Fibroblast of the aortic adventitia (primary cell): ENCODE measurements at places on chromosomes 5 and 9.

GRCh38 chr5:112004867-112005622 lies 248.1 kb upstream of the NREP start:
- peak; percentile 55 for DNase-seq

DNA sequence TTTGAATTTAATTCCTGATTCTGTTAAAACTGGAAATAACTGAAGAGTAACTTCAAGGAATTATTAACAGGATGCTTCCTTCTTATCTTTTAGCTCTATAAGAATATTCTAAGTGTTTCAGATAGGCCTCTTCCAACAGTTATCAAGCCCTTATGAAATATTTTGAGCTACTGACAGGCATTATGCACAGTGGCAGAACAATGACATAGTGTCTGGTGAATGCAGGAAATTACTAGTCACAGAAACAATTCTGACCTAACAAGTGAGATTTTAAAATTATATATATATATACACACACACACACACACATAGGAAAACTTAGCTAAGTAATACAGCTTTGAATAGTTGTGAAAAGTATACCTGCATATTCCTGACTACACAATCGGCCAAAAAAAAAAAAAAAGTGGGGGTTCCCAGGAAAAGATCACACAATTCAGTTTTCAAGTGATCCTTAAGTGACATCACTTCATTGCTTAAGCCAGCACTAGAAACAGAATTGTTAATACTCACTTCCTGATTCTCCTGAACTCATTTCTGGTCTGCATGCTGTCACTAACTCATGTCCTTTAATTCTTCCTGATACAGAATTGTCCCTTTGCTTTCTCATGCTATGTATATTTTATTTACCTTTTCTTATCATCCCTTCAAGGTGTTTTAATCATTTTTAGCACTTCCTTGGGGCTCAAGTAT lies 77.3 kb downstream of the SLC25A46 start:
- peak; percentile 31 for DNase-seq

GRCh38 chr9:81686614-81687520 lies 2.5 kb downstream of the TLE1 start:
- DNase-seq = peak; percentile 89

DNA sequence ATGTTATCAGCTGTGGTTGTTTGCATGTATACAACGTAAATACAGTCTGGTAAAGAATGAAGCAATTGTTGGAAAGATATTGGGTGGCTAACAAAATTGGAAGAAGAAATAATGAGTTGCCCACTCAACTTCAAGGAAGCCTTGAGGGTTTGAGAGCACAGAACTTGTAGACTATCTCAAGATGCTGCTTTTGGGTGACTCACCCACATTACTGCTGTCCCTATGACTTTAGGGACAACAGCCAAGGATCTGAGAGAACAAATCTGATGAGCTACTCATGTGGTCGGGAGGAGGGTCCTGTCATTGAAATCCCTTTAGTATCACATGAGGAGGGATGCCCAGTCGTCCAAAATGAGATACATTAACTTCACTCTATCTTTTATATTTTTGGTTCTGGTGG lies 261.8 kb downstream of the GAS1 start:
- DNase-seq = no peak

DNA sequence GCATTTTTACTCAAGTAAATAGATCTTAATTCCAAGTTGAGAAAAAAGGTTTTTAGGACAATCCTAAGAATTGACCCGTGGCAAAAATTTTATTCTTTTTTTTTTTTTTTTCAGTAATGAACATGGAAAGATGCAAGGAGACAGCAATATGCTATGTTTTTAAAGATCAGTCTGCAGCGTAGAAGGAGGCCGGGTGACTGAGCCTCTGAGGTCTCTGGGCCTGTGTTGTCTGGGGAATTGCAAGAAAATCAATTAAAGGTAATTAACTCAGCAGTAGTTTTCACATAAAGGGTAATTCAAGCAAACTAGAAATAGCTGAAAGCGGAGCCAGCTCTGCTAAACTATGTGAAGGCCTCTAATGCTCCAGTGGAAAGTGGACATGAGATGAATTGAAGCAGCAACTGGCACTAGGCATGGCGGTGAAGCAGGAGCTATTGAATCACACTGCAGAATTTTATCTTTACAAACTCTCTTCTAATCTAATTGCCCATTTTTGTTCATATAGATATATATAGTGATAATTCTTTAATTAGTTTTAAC lies 285.2 kb upstream of the ITGA1 start:
- DNase-seq = no peak

DNA sequence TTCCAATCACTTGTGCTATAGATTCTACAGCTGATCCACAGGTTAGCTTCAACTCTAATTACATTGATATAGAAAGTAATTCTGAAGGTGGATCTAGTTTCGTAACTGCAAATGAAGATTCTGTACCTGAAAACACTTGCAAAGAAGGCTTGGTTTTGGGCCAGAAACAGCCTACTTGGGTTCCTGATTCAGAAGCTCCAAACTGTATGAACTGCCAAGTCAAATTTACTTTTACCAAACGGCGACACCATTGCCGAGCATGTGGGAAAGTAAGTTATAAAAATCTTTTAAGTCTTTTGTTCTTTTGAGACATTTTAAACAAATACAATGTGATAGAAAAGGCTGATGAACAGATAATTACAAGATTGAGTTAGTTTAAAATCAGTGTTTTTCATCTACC lies 30.9 kb downstream of the ZFYVE16 start:
- no peak for DNase-seq

- no peak for DNase-seq
Measured at GRCh38 chr5:99815-100214, 7.8 kb downstream of the PLEKHG4B start.

DNA sequence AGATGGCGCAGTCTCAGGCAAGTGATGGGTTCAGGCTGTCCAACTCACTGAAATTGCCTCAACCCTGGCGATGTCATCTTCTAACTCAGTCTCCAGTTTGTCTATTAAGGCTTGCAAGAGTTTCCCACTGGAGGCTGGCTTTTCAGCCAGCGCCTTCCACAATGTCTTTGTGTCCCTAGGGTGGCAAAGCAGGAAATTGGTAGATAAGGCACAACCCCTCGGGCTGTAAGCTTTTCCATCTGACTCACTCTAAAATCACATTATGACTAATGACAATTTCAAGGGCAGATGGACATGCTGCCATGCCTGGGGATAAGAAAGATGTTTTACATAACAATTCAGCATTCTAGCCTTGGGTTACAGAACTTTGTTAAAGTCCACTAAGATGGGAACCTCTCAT lies 61.9 kb downstream of the MROH2B start:
- peak; percentile 49 for DNase-seq

- DNase-seq = peak; percentile 60
Measured at GRCh38 chr5:38622723-38623129, 66.3 kb upstream of the LIFR start.

GRCh38 chr9:15220658-15221318 lies 86.2 kb downstream of the TTC39B start:
- peak; percentile 75 for DNase-seq

GRCh38 chr5:38531518-38531917 lies 24.9 kb downstream of the LIFR start:
- DNase-seq = no peak

DNA sequence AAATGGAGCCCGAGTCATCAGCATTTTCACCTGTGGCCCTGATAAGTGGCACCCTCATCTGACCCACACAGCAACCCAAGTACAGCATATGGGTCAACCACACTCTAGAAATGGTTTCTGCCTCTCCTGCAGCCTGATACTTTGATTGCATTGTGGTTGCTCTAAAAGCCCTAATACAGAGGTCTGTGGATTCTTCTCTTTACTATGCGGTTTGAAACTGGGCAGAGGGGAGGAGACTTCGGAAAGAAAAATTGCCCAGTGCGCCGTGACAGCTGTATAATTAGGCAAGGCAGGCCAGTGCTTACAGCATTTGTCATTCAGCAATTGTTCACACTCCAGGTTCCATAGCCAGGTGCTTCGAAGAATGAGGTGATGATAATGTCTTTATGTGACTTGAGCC lies 361.0 kb downstream of the NFIB start:
- DNase-seq = no peak

DNA sequence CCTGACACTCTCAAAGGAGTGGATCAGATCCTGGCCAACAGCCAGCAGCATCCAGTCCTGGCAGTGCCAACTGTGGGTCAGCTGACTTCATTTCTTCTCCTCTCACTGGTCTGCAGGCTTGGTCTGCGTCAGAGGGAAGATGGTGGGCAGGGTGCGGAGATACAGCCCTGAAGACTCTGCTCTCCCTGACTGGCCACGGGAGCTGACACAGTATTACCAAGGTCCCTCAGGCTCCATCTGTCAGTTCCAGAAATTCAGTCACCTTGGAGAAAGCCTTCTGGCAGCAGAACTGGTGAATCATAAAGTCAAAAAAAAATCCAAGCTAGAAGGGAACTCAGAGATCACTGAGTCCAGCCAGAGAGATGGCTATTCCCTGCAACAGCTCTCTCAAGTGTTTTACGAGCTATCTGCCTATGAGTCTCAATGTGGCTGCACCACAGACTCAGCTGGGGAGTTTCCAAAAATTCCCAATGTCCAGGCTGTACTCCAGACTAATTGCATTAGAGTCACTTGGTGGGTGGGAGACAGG lies 27.9 kb downstream of the C1QTNF2 start:
- peak; percentile 60 for DNase-seq

DNA sequence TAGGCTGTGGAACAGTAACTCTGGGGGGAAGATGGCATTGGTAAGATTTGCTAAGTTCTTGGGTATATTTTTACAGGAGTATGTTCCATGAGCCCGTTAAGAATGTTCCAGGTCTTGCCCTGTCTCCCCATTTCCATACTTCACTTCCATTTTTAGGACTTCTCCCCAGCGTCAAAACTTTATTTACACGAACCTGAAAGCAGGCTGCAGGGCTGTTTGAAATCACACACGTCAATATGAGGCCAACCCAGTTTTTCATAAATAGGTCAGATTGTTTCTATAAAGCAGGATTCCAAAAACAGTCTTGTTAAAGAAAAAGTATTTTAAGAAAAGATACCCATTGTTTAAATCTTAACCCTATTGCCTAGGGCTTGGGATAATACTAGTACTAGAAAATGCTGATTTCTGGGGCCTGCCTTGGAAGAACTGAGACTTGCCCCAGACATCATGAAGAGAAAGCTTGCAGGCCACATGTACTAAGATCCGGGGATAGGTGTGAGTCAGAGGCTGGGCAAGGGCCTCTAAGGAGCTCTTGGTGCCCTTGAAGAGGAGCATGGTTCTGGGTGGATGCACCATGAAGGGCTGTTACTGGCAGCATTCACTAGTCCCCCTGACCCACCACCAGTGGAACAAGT lies 24.2 kb downstream of the TRIO start:
- no peak for DNase-seq

DNA sequence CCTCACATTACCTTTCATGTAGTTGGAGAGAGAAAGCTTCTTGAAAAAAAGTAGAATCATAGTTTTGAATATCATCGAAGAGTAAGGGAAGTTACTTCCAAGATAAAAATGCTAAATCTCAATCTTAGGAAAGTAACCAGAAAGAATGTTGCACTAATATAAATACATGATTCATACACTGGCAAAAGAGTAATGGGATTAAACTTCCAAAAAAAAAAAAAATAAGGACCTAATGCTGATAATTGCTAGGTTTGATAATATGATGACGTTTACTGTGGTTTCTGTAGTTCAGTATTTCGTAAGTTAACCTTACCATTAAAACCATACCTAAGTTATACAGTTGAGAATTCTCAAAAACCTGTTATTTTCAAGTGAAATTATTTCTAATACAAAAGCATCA lies 573.8 kb upstream of the CDH9 start:
- peak; percentile 67 for DNase-seq

- no peak for DNase-seq
Measured at GRCh38 chr5:39137819-39138451, 63.7 kb upstream of the RICTOR start.
